ENCODE measurements at places on chromosomes 6 and 20. TPM values are rescaled to one million over a fixed set of nuclear protein-coding genes. Genes with fewer than 3 reads are reported as not detected.

Gene EYA2
- total RNA-seq, result 3.5 TPM

Gene ZSWIM3
- 3.0 TPM for total RNA-seq

Gene SRF
- total RNA-seq, result 29.2 TPM

Gene HLA-DRA
- 2,056 TPM for total RNA-seq

Gene IRAK1BP1
- total RNA-seq, result 6.2 TPM

Gene C20orf204
- 1.2 TPM for total RNA-seq

GRCh38 chr6:44474643-44475042, 87.1 kb downstream of the CDC5L start:
- H3K4me3 ChIP-seq, result no peak overlapping the region
- H3K27ac ChIP-seq, result no peak overlapping the region
- H3K27me3 ChIP-seq, result no peaks in the 10 kb centered on the region
- no peak for DNase-seq

DNA sequence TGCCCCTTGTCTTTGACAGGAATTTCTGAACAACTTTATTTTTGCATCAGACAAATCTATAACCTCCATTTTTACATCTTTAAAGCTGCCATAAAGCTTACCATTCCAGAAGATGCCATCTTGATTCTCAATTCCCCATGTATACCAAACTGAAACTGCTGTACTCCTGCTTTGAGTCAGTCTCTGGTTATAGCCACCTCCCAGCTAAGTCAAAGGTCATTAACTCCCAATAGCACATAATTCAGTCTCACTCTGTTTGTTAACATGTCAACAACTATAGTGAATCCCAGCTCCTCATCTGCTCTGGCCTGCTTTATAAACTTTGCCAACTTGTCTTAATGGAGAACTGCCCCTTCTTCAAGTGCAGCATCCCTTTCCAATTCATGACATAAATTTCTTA, 343.6 kb downstream of the FRK start:
- no peaks in the 10 kb centered on the region for H3K27me3 ChIP-seq
- H3K4me1 ChIP-seq, result no peaks in the 10 kb centered on the region
- H3K4me3 ChIP-seq, result no peak overlapping the region
- no peak overlapping the region for H3K27ac ChIP-seq

GRCh38 chr6:95819939-95820338, 195.8 kb upstream of the FUT9 start:
- no peak for DNase-seq
- no peaks in the 10 kb centered on the region for H3K27me3 ChIP-seq
- no peaks in the 10 kb centered on the region for H3K36me3 ChIP-seq

DNA sequence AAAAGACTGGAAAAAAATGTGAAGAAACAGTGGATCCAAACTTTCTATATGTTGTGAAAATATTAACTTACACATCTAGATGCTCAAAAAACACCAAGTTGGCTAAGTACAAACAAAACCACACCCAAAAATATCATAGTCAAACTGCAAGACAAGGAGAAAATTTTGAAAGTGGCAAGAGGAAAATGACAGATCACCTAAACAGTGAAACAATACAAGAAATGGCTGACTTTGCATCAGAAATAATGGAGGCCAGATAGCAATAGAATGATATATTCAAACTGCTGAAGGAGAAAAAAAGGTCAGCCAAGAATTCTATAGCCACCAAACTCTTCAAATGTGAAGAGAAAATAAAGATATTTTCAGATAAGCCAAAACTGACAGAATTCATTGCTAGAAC, 22.4 kb upstream of the UST start:
- no peak for DNase-seq
- no peaks in the 10 kb centered on the region for H3K27me3 ChIP-seq
- H3K4me1 ChIP-seq, result no peaks in the 10 kb centered on the region
- H3K27ac ChIP-seq, result no peak overlapping the region
- no peak overlapping the region for H3K4me3 ChIP-seq

DNA sequence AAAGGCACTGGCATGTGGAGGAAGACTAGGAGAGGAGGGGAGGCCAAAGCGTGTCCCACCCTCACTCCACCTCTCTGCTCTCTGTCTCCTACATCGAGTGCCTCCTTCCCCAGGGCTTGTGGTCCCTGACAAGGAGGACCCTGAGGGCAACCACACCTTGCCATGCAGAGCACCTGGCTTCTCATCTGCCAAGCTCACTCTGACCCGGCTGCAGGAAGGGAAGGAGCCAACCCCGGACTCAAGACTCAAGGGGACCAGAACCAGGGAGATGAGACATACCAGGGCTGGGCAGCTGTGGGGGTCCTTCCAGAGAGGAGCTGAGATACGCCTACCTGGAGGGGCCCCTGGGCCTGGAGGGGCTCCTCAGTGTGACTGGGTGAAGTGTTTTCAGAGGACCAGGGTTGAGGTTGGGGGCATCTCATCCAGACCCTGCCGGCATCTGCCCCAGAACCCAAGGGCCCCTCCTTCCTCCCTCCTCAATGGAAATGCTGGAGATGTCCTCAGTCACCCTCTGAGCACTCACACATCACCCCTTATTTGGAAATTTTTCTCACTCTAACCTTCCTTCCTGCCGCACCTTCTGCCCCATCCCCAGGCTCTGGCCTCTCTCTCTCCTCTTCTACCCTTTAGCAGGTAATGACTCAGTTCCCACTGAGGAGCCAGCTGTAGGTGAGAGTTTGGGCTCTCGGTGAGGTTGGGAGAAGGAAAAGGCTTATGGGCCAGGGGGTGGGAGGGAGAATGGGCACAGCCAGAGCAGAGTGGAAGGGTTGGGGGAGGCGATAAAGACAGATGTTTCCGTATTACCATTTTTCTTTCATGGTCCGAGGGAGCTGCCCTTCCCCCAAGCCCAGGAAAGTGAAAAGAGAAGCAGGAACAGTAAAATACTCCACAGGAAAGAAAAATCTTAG, 32.0 kb upstream of the POU5F1 start:
- H3K27ac ChIP-seq, result peak overlapping the region; percentile 89
- peaks cover 43% of the 10 kb centered on the region for H3K4me1 ChIP-seq
- DNase-seq, result no peak

- no peak overlapping the region for H3K27ac ChIP-seq
- H3K36me3 ChIP-seq, result peaks cover 37% of the 10 kb centered on the region
- no peaks in the 10 kb centered on the region for H3K27me3 ChIP-seq
- no peak for DNase-seq
Observed at GRCh38 chr6:38591439-38591838, 48.3 kb downstream of the BTBD9 start.

- no peaks in the 10 kb centered on the region for H3K27me3 ChIP-seq
- H3K4me1 ChIP-seq, result no peaks in the 10 kb centered on the region
- no peak overlapping the region for H3K4me3 ChIP-seq
- DNase-seq, result no peak
Observed at GRCh38 chr6:88825856-88826255, 137.6 kb downstream of the RNGTT start.

- H3K27ac ChIP-seq, result peak overlapping the region; percentile 58
- no peaks in the 10 kb centered on the region for H3K36me3 ChIP-seq
- H3K27me3 ChIP-seq, result no peaks in the 10 kb centered on the region
Observed at GRCh38 chr20:54017846-54018245, 52.5 kb downstream of the BCAS1 start.

DNA sequence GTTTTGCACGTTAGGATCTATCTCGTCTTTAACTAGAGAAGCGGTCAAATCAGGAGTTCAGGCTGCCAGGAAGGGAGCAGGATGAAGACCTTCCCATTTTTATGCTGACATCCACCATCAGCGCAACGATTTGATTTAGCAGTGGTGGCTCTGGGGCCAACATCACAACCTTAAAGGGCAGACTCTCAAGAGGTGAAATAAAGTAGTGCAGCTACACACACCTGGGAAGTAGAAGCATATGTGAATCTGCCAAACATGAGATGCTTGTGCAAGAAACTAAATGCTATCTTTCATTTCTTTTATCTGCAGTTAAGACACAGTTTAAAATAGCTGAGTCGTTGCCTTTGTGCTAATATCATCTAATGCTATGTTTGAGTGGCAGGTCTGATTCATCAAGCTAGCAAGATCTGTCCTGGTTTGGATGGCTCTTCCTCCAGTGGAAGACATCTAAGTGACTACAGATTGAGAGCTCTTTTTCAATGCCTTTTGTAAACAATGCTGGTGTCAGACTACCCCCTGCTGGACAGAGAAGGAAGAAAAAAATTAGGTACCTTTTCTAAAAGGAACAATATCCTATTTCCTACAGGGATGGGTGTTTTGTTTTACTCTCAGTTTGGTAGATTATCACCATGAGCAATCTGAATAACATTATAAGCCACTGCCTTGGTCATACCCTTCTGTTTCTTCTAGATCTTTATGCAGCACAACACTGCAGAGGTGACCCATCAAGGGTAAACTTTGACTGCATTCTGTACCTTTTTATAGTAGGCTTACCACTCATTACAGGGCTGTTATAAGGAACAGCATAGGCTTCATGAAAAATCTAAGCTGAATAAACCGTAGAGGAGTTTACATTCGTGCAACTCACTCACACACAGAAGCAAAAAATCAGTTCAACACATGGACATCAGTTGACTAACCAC, 171.6 kb upstream of the FBXL4 start:
- H3K27me3 ChIP-seq, result no peaks in the 10 kb centered on the region
- H3K4me3 ChIP-seq, result no peak overlapping the region
- DNase-seq, result no peak
- no peak overlapping the region for H3K27ac ChIP-seq
- H3K4me1 ChIP-seq, result no peaks in the 10 kb centered on the region

DNA sequence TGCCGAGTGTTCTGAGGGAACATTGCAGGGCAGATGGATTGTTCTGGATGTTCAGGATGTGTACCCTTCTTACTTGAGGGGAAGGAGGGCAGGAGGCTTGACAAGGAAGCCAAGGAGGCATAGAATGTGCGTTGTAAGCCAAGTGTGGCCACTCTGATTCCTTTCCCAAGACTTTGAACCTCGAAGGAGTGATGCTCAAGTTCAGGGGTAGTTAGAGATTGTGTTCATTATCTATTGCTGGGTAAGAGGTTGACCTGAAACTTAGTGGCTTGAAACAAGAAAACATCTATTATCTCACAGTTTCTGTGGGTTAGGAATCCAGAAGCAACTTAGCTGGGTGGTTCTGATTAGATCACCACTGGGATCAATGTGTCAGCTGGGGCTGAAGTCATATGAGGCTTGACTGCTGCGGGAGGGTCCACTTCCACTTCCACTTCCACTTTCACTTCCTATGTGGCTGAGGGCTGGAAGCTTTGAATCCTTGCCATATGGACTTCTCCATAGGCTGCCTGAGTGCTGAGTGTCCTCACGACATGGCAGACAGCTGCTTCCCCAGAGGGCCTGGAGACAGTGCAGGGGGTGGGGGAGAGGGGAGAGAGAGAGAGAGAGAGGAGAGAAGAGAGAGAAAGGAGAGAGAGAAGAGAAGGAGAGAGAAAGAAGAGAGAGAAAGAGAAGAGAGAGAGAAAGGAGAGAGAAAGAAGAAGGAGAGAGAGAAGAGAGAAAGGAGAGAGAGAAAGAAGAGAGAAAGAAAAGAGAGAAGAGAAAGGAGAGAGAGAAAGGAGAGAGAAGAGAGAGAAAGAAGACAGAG, 6.9 kb upstream of the CD40 start:
- peak; percentile 59 for DNase-seq
- H3K27me3 ChIP-seq, result peaks cover 12% of the 10 kb centered on the region
- H3K4me3 ChIP-seq, result no peak overlapping the region
- H3K27ac ChIP-seq, result no peak overlapping the region

GRCh38 chr20:21808863-21809664, 103.6 kb downstream of the PAX1 start:
- H3K4me1 ChIP-seq, result no peaks in the 10 kb centered on the region
- no peaks in the 10 kb centered on the region for H3K36me3 ChIP-seq
- H3K27me3 ChIP-seq, result no peaks in the 10 kb centered on the region
- H3K27ac ChIP-seq, result no peak overlapping the region
- H3K4me3 ChIP-seq, result no peak overlapping the region
- DNase-seq, result peak; percentile 70

GRCh38 chr6:158591134-158591809, 31.4 kb downstream of the TMEM181 start:
- no peak overlapping the region for H3K4me3 ChIP-seq
- no peak for DNase-seq
- H3K4me1 ChIP-seq, result no peaks in the 10 kb centered on the region
- H3K27me3 ChIP-seq, result no peaks in the 10 kb centered on the region

DNA sequence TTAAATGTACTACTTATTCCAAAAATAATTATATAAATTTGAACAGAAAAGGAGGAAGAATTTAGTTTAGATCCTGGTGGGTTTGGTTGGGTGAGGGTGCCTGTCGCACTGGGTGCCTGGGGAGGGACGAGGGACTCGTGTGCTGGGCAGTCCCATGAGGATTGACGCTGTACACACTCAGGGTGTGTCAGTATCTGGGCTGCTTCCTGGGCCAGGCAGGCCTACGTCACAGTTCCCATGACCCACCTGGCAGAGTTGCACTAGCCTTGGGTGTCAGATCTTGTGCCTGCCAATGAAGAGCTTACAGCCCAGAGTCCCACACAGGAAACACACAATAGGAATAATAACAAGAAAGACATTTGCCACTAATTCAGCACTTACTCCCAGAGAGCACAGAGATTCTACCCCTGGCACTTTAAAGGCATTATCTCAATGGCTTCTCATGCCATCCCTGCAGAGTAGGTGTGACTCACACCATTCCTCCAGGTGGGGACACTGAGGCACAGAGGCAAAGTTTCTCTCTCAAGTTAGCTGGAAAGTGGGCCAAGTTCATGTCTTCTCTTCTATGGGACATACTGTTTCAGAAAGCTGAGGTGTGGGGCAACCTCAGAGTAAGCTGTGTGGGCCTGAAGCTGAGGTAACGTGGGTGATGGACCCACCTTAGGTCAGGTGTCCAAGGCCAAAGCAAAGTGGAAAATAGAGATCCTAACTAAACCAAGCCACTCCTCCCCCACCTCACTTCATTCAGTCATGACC, 1.3 kb upstream of the SDCBP2 start:
- H3K27me3 ChIP-seq, result no peaks in the 10 kb centered on the region
- peak overlapping the region; percentile 98 for H3K27ac ChIP-seq
- no peaks in the 10 kb centered on the region for H3K36me3 ChIP-seq
- no peak overlapping the region for H3K4me3 ChIP-seq
- H3K4me1 ChIP-seq, result peaks cover 75% of the 10 kb centered on the region

DNA sequence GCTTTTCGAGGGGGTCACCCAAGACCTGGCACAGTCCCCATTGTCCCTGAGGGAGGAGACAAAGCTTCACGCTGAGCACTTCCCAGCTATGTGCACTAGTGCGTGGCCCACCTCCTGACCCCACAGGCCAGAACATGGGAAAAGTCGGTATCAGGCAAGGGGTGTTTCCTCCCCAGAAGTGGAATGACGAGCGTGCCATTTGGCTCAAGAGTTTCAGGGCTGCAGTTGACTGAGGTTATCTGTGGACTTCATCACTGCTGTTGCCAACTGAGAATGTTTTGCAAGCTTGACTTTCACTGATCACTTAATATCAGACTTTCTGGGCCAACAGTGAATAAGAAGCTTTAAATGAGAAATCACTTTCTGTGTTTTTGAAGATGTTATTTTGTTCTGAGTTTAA, 137.0 kb upstream of the AFDN start:
- no peaks in the 10 kb centered on the region for H3K36me3 ChIP-seq
- DNase-seq, result no peak
- H3K27me3 ChIP-seq, result no peaks in the 10 kb centered on the region
- H3K4me3 ChIP-seq, result no peak overlapping the region

Measured in lower lobe of right lung (tissue), 2 donors.